NCI-H82 (cell line): ENCODE measurements at places on chromosomes 1 and 21.

- no peak for DNase-seq
These were observed 586.1 kb upstream of the ZP4 start for GRCh38 chr1:238476841-238477240.

- no peak for DNase-seq
These were observed 1.4 kb upstream of the ABCA4 start for GRCh38 chr1:94122201-94122970.

GRCh38 chr1:41534181-41535076, 49.9 kb upstream of the EDN2 start:
- DNase-seq = no peak

- no peak for DNase-seq
These were observed 176.1 kb upstream of the TMEM51 start for GRCh38 chr1:14977338-14977931.
